ENCODE measurements at places on chromosomes 2 and 18.

DNA sequence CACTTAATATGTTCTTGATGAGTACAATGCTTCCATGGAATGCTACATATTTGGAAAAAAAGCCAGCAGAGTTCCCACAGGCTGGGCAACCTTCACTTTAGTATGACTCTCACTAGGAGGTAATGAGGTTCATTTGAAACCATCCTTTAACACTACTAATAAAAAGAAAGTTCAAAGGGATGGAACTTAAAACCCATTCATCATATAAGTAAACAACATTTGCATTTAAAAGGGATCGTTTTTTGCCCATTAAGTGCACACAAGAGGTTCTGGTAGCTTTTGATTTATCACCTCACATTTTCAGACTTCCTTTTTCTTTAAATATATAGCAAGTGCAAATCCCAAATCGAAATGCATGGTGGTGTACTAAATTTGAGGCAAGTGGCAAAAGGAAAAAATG lies 270.8 kb upstream of the DCC start:
- no peak for DNase-seq

GRCh38 chr2:129892360-129892759 lies 87.1 kb upstream of the RAB6C start:
- DNase-seq: no peak

GRCh38 chr2:83640506-83640905 lies 818.6 kb downstream of the SUCLG1 start:
- no peak for DNase-seq

GRCh38 chr2:235607546-235608199 lies 113.8 kb downstream of the AGAP1 start:
- no peak for DNase-seq

DNA sequence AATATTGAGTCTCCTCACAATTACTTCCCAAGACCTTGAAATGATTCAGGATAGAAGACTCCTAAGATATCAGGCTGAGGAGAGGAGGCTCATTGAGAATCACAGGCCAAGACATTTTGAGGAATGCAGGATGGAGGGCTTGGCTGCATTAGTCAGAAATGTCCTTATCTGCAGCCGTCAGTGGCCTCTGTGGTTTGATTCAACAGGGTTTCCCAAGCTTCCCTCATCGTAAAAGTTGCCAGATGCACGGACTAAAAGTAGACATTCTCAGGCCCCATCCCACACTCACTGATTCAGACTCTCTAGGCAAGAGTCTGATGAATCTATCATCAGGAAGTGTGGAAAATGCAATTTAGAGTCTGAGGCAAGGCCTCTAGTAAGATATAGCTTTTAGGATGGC lies 34.0 kb upstream of the TMEM178A start:
- DNase-seq: no peak

GRCh38 chr2:102971701-102972100 lies 209.9 kb downstream of the TMEM182 start:
- no peak for DNase-seq

- no peak for DNase-seq
Observed at GRCh38 chr2:218805627-218806026, 23.7 kb downstream of the CYP27A1 start.

- DNase-seq: no peak
Observed at GRCh38 chr2:26002632-26003310, 20.5 kb upstream of the KIF3C start.

- DNase-seq: no peak
Observed at GRCh38 chr2:207163053-207163755, 2.5 kb downstream of the KLF7 start.

DNA sequence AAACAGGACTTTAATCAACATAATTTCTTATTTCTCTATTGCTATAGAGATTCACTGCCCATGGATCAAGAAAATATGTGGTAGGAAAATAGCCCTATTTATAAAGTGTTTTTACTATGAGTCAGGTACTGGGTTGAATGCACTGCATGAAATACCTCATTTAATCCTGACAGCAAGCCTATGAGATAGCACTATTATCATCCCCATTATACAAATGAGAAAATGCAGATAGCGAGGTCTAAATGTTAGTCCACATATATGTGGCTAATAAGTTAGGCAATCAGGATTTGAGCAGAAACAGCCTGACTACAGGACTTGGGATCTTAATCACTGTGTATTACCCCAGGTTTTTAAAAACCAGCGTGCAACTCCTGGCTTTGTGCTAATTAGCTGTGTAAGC lies 8.5 kb upstream of the LYPD1 start:
- DNase-seq: no peak

DNA sequence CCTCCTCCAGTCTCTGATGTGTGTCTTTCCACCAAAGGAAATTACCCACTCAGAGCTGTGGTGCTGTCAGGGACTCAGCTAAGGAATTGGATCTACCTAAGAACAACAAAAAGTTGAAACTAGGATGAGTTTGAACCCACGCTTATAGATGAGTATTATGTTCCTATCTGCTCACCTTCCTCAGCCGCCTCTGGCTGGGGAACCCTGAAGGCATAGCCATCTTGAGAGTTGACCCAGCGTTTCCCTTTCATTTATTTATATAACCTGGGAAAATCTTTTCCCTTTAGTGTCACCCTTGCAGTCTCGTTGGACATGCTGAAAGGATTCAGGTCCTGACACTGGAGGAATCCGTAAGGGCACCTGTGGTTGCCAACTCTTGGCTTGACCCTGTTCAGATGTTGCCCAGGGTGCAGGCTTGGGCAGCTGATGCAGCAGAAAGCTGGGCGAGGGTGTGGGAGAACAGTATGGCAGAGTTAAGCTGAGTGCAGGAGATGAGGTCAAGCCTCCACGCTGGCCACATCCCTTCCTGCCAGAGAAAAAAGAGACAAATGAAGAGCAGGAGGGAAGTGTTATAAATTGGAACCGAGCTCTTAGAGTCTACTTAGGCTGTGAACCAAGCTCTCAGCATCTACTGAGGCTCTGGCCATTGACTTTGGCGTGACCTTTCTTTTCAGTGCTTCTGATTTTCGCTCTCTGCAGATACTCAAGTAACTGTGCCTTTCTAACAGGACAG lies 1.9 kb downstream of the CDH20 start:
- DNase-seq: no peak

- DNase-seq: no peak
Observed at GRCh38 chr2:129757915-129758783, 221.3 kb upstream of the RAB6C start.

GRCh38 chr2:169393068-169393590 lies 30.8 kb upstream of the LRP2 start:
- no peak for DNase-seq

DNA sequence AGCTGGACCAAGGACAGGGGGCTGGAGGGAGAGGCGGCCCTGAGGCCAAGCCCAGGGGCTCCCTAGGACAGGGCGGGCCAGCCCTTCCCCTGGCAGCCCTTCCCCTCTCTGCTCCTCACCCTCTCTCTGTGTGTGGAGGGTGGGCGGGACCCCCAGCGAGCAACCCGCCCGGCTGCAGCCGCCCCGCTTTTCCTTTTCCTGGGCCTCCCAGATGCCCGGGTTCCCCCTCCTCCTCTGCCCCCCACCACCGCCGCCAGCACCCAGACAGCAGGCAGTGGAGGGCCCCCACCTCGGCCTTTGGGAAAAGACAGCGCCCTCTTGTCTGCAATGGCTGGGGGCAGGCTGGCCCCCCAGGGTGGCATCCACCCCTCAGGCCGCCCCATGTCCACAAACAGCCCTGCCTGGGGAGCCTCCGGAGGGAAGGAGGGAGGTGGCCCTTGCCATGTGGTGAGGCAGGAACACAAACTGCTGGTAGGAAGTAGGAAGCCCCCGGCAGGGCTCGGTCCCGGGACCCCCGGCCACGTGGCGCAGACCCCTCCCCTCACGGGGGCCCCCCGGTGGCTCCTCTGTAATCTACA lies 135.1 kb upstream of the CTDP1 start:
- DNase-seq: no peak

GRCh38 chr2:91442246-91442905 lies 2750.9 kb downstream of the RPIA start:
- DNase-seq: peak; percentile 16

DNA sequence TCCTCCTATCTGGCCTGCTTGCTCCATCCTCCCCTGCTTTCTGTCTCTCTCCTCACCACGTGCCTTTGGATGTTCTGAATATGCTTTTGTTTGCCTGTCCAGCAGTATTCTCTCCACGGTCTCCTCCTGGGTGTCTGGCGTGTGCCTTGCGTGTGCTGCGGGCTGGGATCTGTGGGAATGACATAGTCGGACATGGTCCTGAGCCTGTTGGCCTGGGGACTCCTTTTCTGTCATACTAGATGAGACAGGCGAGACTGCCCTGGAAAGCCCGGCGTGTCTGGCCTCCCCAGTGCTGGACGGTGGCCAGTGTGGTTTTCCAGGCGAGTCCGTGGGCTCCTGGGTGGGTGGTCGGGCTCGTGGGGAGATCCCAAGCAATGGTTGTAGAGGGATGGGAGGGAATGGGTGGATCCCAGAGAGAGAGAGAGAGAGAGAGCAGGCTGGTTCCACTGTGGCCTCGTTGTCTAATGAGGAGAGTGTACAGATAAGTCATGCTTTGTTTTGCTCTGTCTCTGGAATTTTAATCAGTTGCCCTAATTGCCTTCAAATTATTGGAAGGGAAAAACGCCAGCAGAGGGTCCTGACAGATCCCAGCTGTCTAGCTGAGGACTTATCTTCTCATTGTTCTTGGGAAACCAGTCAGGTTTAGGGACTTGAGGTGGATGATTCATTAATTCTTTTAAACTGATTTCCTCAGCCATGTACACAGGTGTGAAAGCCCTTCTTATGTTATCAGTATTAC lies 58.3 kb downstream of the HPCAL1 start:
- DNase-seq: no peak

- DNase-seq: no peak
Observed at GRCh38 chr2:48250943-48251342, 279.0 kb upstream of the STON1 start.

- no peak for DNase-seq
Observed at GRCh38 chr2:181241797-181242196, 215.4 kb upstream of the ITGA4 start.

DNA sequence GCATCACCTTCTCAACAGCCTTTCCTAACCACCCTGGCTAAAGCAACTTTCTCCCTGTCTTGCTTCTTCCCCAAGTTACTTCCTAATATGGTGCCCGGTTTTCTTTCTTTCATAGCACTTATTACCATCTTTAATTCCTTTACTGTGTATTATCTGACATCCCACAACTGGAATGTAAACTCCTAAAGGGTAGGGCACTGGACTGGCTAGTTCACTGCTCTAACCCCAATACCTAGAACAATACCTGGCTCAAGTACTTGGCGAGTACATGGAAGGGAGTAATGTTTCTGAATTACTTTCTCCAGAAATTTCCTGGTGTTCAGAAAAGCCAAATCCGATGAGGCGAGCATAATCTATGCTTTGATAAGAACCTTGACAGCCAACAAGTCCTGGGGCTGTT lies 22.7 kb upstream of the RNF103 start:
- no peak for DNase-seq

- no peak for DNase-seq
Observed at GRCh38 chr2:172084645-172085459, 455 bp upstream of the DLX1 start.

- DNase-seq: no peak
Observed at GRCh38 chr2:215659650-215660049, 223.8 kb upstream of the FN1 start.

DNA sequence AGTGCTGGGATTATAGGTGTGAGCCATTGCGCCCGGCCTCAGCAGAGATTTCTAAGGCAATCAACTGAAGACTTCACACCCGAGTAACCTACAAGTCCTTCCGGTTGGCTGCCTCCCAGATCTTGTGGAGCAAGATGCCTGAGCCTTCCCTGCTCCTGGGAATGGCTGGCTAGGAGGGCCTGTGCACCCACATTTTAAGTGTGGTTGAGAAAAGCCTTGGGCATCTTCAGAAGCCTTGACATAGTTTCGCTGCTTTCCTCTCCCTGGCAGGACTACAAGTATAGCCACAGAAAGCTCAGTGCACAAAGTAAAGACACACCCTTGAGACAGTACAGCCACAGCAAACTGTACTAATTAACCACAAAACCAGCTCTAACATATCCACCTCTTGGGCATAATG lies 35.2 kb downstream of the E2F6 start:
- DNase-seq: no peak

DNA sequence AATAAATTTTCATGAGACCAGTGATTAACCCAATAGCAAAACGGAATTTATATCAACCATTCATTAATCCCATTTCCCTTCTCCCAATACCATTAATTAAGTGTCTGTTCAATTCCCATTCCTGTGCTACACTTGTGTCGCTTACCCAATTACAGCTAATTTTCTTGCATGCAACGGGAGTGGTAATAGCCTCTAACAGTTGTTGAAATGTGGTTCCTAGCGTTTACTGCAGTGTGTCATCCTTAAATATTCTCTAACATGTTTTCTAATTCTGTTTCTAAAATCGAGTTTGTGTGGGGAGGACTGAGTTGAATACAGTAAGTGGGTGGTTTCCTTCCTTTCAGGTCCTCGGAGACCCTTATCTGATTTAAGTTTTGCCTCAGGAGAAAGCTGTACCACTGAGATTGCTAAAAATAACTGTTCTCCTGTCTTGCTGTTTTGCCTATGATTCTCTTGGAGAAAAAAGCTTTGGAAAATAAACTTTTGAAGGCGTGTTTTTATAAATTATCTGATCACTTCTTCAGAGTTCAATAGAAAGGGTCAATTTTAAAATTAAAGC lies 59.3 kb upstream of the LRRTM1 start:
- no peak for DNase-seq

- no peak for DNase-seq
Observed at GRCh38 chr2:158797963-158798700, 3.0 kb downstream of the DAPL1 start.

GRCh38 chr2:216363221-216363620 lies 9.1 kb downstream of the MARCHF4 start:
- no peak for DNase-seq

- DNase-seq: no peak
Observed at GRCh38 chr2:118498943-118499342, 348.5 kb downstream of the EN1 start.

DNA sequence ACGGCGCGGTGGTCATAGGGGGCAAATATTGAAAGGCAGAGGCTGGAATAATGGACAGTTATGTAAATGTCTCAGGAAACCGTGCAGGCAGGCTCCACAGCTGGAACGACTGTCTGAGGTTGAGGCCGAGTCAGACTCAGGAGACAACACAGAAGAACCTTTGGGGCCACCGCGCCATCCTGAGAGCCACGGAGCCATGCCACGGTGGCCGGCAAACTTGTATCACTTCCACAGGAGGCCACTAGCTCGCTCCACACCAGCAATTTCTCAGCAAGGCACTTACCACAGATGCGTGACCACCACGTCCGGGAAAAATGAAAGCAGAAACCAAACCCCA lies 156.7 kb upstream of the SALL3 start:
- no peak for DNase-seq

All from activated CD8-positive, alpha-beta memory T cell treated with anti-CD3 and anti-CD28 coated beads, Interleukin-2, amount 50 U/mL, for 4 hours (primary cell).